ENCODE measurements at places on chromosomes 7 and 10.

GRCh38 chr10:70585578-70586169 is 16.9 kb downstream of the PRF1 start:
- DNase-seq: no peak

GRCh38 chr10:29751684-29752083 is 116.9 kb upstream of the SVIL start:
- DNase-seq: no peak

DNA sequence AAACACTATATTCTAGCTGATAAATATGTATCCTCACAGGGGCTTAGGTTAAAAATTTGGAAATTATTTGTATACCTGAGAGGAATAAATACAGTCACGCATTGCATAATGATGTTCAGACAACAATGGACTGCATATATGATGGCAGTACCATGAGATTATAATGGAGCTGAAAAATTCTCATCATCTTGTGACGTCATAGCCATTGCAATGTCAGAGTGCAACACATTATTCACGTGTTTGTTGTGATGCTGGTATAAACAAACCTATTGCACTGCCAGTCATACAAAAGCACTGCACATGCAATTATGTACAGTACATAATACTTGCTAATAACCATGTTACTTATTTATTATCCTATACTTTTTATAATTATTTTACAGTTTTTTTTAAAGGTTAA is 31.4 kb downstream of the STEAP1B start:
- no peak for DNase-seq

DNA sequence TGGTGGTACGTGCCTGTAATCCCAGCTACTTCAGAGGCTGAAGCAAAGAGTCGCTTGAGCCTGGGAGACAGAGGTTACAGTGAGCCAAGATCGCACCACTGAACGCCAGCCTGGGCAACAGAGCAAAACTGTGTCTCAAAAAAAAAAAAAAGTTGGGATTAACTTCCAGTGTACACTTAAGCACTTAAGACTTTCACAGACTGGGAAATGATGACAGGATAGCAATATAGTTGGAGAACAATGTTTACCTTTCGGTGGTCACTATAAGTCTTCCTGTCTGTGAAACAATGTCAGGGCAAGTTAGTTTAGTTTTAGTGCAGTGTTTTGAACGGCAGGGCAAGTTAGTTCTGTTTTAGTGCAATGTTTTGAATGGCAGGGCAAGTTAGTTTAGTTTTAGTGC is 130.2 kb downstream of the TPST1 start:
- DNase-seq: no peak

DNA sequence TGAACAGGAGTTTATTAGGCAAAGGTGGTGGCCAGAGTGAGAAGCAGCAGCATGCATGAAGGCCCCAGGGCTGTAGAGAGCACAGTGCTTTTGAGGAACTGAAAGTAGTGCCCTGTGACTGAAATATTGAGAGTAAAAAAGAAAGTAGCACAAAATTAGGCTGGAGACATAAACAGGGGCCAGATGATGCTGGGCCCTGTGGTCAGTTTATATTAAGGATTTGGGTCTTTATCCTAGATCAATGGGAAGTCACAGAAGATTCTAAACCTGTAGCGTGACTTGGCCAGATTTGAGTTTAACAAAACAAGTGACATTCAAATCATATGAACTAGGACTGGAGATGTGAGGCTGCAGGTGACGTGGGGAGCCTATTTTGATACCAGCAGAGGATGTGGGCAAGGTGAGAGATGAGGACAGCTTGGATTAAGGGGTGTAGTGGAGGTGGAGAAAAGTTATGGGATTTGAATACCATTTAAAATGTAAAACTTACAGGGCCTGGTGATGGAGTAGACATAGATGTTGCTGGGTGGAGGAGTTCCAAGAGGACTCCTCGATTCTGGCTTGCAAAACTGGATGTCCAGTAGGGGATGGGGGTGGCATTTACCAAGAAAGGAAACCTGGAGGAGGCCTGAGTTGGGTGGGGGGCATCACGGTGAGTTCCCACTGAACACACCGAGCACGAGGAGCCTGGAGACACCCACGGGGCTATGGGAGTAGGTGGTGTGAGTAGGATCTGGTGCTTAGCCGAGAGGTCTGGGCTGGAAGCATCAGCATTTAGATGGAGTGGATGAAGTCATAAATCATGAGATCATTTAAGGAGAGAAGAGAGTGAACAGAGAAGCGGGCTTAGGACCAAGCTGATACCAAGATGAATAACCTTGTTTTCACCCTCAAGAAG is 52.8 kb downstream of the HHEX start:
- no peak for DNase-seq

DNA sequence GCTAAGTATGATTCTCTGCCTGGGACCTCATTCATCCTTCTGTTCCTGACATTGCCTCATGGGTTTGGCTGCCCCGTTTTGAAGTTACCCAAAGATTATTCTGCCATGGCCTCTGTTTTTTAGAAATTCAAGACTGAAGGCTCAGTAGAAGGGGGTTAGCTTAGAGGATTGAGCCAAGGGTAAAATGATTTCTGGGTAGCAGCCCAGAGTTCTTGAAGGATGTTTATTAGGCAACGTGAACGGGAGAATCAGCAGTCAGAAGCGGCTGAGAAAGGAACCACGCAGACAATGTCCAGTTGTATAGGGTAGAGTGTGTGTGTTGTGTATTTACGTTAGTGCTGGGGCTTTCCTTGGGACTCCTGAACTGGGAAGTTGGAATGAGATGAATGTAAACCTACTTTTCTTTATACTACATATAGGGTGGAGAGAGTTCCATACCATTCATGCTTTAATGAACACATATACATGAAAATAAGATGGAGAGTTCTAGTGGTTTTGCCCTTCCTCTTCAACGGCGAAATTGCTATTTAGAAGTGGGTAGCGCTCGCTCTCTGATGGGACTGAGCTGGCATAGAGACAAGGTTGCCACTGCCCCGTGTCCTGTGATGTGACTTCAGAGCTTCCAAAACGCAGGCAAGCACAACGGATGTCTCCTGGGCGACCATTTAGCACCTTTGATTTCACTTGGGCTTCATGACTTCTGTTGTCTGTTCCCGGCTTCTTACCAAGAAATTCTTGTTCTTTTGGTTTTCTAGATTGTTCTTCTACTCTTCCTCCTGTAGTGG is 35.0 kb upstream of the IL15RA start:
- DNase-seq: no peak

DNA sequence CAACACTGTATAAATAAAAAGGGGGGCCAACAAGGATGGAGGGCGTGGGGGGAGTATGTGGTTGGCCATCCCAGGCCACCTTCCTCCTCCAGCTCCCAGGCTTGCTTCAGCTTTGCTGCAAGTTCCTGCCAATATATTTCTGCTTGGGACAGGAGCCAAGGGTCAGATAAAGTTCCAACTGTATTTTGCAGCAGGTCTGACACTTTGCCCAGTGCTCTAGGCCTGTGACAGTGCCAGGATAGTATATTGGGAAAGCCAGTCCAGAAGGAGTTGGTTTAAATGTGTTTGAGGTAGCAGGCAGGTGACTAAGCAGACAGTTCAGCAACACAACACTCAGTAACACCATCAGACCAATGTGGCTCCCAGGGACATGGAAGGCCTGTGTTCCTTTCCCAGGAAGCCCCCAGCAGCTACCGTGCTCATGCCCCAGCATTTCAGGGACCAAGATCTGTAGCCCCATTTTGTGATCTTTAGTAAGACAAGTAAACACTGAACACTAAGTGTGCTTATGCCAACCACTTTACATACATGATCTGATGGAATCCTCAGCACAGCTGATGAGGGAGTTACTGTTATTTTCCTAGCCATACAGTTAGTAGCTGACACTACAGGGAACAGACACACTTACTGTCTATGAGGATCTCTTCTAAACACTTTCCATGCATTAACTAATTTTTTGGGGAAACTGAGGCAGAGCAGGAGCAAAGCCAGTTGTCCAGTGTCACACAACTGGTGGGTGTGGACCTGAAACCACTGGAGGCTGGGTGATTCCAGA is 38.9 kb downstream of the DNAJB12 start:
- DNase-seq: no peak

- DNase-seq: no peak
These were observed 161.0 kb downstream of the RNF216 start for GRCh38 chr7:5620459-5620881.

DNA sequence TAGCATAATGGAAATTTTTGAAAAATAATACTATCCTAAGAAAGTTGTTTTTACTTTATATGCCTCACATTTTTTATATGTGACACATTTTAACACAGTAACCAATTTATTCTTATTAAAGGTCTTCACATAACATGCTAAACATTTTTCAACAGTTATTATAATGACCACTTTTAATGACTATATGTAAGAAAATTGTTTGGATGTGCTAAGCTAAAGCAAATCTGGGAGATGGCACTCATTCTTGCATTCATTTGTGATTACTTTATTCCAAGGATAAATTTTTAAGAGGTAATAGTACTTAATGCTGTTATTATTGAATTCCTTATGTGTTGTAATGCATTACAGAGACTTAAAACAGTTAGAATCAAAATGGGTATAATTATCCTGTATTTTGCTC is 88.1 kb downstream of the ANKIB1 start:
- DNase-seq: no peak

GRCh38 chr7:139867847-139868246 is 38.8 kb downstream of the TBXAS1 start:
- DNase-seq: no peak

DNA sequence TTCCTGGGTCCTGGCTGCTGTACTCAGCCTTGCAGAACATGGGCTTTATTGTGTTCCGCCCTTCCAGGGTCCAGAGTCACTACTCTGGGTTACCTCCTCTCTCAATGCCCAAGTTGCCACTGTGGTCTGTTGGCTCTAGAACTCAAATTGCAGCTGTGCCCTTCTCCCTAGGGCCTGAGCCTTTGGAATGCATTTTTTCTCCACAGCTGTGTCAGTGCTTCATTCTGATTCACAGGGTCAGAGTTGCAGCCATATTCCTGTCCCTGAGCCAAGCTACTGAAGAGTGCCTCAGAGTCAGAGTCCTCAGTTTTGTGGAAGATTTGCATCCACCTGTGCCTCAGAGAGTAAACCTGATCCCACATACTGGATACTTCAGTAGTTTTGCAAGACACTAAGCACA is 167.5 kb downstream of the ITGB1 start:
- DNase-seq: no peak

GRCh38 chr10:498760-499435 is 190.6 kb downstream of the DIP2C start:
- no peak for DNase-seq

GRCh38 chr10:1646332-1646731 is 91.0 kb downstream of the ADARB2 start:
- DNase-seq: no peak

DNA sequence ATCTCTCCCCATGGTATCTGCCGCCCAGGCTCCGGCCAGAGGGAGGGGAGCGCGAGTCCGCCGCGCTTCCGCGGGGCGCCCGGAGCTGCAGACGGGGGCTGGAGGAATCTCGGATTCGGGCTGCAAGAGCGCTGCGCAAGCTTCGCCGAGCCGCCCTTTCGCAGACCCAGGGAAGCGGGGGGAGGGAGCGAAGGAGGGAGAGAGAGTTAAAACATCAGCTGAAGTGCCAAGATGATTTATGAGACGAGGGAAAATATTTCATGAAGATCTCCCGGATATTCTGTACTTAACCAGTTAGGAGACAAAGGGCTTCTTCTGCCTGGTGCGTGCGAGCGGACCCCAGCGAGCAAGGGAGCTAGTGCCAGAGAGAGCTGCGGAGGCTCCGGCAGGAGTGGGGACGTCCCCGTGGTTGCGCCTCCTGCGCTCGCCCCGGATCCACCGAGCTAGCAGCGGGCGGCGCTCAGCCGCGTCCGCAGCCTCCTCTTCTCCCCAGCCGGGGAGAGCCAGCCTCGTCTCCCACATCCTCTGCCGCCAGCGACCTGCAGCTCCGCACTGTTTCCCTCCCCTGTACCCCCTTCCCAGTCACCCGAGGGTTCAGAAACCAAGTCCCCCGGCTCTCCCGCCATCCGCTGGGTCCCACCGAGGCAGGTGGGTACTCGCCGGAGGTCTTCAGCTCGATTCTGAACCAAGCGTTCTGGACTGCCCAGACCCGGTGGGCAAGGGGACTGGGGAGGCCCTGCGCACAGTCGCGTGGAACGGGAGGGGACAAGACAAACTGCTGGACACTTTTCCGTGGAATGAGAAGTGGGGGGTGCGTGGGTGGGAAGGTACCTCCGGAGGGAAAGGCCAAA is 1.0 kb upstream of the PAX2 start:
- no peak for DNase-seq

- no peak for DNase-seq
These were observed 208.7 kb downstream of the PAXIP1 start for GRCh38 chr7:154794147-154794780.

DNA sequence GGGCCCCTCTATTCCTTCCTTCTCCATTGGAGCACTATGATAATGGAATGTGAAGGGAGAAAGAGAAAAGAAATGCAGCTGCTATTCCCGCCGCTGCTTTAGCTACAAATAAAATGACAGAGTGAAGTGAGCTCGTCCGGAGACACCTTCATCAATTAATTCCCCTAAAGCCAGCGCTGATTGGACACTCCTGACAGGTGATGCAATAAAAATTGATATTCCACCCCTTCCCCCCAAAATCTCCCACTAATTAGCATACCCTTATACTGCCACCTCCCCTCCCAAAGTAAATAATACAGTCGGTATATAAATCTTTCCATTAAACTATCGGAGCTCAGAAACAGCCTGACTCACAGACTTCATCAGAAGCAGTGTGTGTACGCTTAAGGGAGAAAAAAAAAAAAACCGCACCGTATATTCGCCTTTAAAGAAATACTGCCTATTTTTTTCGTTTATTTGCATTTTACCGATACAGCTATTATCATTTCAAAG is 7.3 kb downstream of the SKIDA1 start:
- DNase-seq: no peak

- DNase-seq: no peak
These were observed 16.3 kb upstream of the ECHDC3 start for GRCh38 chr10:11725912-11726311.

DNA sequence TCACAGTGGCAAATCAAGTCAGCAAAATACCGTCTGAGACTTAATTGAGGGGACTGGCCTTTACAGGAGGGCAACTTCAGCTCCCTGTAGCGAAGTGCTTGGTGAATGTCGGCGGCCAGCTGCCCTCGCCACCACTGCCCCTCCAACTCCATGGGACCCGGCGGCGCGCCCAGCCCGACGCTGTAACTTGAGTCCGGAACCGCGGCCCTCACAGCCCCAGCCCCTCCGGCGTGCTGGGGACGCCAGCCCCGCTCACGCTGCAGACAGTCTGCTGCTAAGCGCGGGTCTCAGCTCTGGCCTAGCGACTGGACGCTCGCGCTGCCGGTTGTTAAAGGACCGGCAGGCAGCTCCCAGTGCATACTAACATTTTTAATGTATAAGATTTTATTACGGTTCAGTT is 113.4 kb upstream of the NUPR2 start:
- DNase-seq: no peak

DNA sequence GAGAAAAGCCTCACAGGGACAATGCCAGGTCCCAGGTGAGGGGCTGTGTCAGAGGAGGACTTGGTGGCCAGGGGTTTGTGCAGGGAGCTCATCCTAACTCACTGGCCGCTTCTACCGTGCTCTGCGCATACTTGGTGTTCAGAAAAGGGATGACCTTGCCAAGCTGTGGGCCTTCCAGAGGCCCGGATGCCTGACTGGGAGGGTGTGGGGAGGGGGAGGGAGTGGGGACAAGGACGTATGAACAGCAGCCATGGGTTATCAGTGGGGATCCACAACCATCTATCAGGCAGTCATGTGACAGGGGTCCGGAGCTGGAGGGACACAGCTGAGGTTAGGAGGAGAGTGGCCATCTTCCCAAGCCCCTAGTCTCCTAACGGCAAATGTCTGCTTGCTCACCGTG is 6.2 kb downstream of the SFXN4 start:
- no peak for DNase-seq
